ENCODE measurements at places on chromosomes 1 and 21.

- DNase-seq = no peak
Observed at GRCh38 chr1:173986951-173987350, 35.2 kb downstream of the RC3H1 start.

- no peak for DNase-seq
Observed at GRCh38 chr1:103529746-103530145, 4.2 kb downstream of the RNPC3 start.

DNA sequence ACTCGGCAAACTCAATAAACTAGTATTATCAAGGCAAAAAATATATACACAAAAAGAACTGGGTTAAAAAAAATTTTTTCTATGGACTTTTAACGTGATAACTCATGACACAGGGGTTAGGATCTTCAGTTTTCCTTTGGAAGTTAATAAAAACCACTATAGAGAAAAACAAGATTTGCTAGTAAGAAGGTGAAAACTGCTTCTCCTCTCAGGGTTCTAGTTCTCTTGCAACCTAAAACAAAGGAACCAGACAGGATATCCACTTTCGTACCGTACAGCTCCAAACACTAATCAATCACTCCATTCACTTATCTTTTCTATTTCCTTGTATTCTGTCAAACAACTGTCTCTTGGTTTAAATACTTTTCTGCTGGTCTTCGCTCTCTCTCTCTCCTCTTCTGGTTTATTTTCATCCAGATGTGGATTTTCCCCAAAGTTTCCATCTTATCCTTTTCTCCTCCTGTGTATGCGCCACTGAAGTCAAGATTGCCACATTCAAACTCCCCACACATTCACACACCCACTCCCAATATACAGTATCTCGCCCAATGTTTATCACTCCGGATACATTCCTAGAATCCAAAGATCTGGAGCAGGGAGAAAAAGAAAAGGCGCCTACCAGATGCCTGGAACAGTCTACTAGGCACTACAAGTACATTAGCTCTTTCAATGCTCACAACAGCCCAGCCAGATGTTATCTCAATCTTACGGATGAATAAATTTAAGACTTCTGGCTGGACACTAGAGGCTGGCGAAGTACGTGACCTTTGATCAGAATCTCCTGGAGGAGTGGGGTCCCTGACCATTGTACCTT lies 775 bp upstream of the PRPF38B start:
- DNase-seq = no peak

DNA sequence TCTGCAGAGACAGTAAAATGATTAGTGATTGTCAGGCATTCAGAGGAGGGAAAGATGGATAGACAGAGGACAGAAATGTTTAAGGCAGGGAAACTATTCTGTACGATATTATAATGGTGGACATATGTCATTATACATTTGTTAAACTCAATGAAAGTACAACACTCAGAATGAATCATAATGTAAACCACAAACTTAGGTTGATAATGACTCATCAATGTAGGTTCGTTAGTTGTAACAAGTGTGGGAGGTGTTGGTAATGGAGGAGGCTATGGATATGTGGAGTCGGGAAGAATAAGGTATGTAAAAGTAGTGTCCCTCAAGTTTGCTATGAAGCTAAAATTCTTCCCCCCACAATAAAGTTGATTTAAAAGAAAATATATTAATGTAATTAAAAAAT lies 455.0 kb downstream of the BRINP3 start:
- no peak for DNase-seq

DNA sequence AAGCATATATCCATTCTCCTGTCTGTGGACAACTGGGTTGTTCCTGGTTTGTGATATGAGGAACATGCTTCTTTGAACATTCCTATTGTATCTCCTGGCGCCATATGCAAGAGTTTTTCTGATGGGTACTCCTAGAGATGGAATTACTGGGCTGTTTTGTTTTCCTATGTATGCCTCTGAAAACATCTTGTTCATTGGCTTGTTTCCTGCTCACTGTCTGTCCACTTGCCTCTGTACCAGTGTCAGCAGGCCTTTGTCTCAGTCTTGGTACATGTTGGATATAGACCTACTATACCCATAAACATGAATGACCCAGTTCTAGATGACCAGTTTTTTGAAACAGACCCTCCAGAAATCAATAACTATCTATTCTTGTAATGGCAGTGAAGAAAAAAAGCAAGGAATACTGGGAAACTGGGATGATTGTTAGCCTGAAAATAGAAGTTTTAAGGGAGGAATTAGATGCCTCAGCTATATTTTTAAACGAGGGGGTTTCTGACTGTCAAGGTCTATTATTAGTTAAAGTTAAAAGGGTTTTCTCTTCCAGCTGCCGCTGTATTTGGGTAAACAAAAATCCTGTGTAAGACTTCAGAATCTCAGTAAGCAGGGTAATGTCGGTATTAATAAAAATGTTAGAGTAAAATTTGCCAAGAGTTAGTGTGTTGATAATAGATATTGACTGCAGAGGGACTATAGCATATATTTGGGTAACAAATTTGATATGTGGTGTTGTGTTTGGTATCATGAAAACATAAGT lies 103.6 kb downstream of the RYR2 start:
- DNase-seq = no peak

- DNase-seq = peak; percentile 54
Observed at GRCh38 chr1:997993-998744, 1.7 kb downstream of the HES4 start.

DNA sequence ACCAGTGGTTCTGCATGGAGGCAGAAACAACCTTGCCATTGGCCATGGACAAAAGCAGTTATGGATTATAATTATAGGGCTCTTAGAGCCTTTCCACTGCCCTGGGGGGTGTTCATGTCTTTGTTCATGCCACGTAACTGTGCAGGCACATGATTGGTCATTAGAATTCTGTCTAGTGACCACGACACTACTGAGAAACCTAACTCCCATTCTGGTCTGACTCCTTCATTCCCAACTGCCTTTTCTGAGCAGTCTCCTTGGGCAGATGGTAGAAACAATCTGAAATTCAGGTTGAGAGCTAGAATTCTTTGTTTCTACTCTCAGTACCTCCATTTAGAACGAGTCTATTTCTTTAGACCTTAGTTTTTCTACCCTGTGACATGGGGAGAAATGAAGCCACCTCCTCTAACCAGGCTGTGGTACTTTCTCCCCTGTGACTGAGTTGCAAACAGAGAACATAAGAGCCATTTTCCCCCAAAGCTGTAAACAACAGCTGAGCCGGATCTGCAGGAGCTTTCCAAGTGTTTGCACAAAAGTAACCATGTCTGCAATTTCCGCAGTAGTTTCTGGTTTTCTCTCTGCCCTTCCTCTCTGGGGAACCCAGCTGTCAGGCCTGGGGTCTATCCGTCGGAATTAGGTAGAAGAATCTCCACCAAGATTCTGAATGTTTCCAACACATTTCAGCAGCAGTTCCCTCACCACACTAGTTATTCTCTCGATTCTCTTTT lies 37.7 kb upstream of the IPO9 start:
- no peak for DNase-seq

DNA sequence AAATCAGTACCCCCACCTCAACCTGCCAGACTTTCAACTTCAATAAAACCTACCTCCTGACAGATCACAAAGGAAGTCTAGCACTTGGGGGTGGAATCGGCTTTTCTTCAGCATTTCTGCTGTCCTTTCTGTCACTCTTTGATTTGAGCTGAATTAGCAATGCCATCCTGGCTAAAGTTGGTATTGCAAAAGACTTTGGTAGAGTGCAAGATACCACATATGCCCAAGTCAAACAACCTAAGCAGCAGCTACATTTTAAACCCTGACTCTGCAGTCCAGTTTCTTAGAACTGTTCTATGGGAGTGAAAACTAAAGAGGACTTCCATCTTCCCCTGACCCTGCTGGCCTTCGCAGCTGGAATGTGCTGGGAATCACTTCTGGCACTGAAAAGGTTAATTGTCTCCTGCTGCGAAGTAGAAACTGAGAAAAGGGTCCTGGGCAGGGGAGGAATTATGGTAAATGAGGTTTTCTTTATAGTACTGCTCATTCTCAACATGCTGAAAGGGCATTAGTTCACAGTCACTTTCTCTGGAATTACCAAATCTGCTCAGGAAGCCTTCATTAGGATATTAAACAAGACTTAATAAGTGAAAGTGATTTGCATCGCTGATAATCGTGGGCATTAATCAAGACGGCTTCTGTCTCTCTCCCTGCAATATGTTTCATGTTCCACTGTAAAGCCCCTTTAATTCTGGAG lies 126.2 kb upstream of the SMYD2 start:
- peak; percentile 8 for DNase-seq

DNA sequence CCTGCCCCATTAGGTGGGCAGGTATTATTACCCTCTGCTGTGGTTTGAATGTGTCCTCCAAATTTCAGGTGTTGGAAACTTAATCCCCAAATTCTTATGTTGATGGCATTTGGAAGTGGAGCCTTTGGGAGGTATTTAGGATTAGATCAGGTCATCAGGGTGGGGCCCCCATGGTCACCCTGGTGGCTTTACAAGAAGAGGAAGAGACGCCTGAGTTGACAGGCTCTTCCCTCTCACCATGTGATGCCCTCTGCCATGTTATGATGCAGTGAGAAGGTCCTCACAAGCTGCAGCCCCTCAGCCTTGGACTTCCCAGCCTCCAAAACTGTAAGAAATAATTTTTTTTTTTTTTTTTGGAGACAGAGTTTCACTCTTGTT lies 8.8 kb upstream of the THEMIS2 start:
- DNase-seq = no peak

DNA sequence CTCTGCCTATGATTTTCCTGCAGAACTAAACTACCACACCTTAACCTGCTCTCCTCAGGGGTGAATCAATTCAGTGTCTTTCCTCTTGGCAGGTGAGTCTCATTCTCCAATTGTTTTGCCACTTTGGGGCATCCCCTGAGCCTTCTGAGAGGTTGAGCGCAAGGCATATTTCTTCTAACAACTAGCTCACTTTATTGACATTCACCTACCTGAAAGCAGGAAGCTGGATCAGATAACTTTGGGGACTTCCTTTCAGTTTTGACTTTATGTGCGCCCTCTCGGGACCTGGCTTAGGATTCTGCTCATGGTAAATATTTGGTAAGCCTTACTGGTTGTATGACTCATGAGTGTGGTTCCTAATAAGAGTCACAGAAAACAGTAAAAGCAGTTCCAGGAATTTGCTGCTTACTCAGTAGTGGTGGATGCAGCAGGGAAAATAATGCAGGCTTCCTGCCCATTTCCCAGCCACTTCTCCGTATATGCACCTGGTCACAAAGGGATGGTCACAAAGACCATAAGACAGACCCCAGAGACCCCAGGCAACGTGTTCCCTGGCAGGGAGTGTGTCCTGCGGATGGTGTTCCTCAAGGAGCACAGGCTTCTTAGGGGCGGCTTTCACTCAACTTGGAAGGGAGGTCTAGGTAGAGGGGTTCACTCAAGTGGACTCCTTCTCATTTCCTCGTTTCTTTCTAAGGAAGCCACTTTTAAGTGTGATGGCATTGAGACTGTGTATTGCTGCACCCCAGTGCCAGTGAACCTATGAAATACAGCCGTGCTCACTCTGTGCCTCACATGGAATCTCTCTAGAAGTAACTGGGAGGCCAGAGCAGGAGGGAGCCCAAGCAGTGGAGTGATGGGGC lies 22.0 kb upstream of the BATF3 start:
- no peak for DNase-seq

DNA sequence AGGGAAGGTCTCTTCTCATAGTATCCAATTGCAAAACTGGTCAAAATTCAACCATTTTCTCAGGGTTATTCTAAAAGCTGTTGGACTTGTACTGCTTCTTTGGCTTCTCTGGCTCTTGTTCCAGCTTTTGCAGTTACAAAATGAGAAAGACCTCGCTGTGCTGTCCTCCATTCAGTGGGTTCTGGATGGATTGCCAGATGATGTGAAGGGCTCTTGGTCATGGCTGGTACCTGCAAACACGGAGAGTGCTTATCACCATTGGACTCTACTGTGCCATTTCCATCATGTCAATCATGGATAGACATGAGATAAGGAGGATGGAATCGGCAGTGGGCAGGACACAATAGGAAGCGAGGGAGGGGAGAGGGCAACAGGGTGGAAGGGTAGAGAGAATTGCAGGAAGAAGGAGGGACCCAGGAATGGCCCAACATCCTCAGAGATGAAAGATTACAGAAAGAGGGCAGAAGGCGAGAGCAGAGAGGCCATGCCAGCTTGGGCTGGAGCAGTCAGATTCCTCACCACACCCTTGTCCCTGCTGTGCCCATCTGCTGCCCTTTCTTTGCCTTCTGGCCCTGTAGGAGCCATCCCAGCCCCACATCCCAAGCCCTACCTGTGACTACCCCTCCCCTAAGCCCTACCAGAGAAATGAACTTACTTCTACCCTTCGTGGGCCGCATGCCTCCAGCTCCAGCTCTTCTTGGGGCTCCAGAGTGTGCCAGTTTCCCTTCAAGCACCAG lies 70.3 kb downstream of the HIVEP3 start:
- no peak for DNase-seq

DNA sequence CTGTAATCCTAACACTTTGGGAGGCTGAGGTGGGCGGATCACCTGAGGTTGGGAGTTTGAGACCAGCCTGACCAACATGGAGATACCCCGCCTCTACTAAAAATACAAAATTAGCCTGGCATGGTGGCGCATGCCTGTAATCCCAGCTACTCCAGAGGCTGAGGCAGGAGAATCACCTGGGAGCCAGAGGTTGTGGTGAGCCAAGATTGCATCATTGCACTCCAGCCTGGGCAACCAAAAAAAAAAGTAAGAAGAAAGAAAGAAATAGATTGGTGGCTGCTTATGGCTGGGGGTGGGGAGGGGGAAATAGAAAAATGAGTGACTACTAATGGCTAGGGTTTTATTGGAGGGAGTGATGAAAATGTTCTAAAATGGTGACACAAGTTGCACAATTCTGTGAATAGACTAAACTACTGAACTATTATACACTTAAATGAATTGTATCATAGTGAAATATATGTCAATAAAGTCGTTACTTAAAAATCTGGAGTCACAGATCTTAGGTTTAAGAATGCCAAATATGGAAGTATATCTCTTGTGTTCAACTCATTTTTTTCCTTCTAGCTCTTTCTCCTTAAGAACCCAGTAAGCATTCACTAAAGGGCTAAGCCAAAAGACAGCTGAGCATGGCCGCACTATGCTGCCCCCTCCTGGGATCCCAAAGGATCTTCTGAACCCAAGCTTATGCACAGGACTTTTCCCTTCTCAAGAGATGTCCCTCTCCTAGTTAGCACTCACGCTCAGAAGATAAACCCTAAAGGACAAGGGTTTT lies 3.2 kb upstream of the NPL start:
- DNase-seq = peak; percentile 51

DNA sequence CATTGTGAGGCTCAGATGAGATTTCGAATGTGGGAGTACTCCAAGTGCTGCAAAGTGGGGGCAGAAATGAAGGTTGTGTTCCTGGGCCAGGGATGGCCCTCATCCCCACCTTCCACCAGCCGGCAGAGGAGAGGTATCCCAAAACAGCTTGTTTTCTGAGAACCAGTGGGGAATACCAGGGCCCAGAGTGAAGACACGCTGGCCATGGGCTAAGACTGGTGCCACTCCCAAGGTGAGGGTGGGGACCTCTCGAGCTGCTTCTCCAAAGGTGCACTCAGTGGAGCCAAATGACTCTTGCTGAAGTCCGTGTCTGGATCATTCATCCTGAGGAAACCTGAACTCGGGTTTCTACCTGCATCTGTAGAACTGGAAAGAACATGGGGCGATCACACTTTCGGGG lies 22.1 kb downstream of the KCNA2 start:
- no peak for DNase-seq
